Ovary (tissue), 10 donors: ENCODE measurements at places on chromosomes 16 and 17. TPM values are rescaled to one million over a fixed set of nuclear protein-coding genes. Genes with fewer than 3 reads are reported as not detected.
A peak's percentile ranks its signal among the peaks of the same experiment; 100 is the strongest.

DNA sequence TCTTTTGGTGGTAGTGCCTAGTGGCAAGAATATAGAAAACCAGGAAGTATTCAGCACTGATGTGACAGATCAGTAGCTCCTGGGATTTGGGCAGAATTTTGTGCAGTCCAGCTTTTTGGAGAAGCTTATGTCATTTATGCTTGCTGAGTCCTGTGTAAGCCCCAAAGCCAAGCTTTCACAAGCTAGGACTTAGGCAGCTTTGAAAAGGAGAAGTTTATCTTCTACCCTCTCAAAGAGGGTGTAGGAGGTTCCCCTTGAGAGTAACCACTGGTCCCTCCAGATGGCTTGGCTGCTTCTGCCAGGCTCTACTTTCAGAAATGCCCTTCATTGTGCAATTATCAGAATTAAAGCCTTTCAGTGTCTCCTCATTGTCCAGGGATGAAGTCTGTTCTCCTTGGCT is 78.8 kb downstream of the CES1 start:
- H3K27ac ChIP-seq, result no peak overlapping the region
- H3K4me3 ChIP-seq, result no peak overlapping the region
- no peak for DNase-seq
- no peaks in the 10 kb centered on the region for H3K36me3 ChIP-seq
- H3K27me3 ChIP-seq, result no peaks in the 10 kb centered on the region

DNA sequence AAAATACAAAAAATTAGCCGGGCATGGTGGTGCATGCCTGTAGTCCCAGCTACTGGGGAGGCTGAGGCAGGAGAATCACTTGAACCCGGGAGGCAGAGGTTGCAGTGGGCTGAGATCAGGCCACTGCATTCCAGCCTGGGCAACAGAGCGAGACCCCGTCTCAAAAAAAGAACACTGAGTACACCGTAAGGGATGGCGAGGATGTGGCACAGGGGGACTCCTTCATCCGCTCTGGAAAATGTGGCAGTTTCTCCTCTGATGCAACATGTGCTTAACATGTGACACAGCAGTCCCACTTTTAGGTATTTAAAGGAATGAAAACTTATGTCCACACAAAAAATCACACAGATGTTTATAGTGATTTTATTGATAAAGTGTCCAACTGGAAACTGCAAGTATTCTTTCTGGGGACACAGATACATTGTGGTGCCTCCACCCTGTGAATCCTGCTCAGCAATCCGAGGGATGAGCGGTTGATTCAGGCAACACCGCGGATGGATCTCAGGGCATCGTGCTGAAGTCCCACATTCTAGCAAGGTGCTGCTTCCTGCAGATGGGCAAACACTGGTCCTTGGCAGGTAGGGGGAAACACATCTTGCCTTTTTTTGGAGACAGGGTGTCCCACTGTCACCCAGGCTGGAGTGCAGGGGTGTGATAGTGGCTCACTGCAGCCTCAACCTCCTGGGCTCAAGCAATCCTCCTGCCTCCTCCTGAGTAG is 3.5 kb upstream of the C16orf95 start:
- H3K27ac ChIP-seq, result no peak overlapping the region
- H3K4me3 ChIP-seq, result no peak overlapping the region
- H3K4me1 ChIP-seq, result peaks cover 4% of the 10 kb centered on the region
- H3K36me3 ChIP-seq, result no peaks in the 10 kb centered on the region
- DNase-seq, result no peak

- H3K36me3 ChIP-seq, result no peaks in the 10 kb centered on the region
- H3K4me3 ChIP-seq, result no peak overlapping the region
- H3K27ac ChIP-seq, result no peak overlapping the region
- H3K27me3 ChIP-seq, result no peaks in the 10 kb centered on the region
Observed at GRCh38 chr17:28878981-28879380, 18.6 kb downstream of the FLOT2 start.

DNA sequence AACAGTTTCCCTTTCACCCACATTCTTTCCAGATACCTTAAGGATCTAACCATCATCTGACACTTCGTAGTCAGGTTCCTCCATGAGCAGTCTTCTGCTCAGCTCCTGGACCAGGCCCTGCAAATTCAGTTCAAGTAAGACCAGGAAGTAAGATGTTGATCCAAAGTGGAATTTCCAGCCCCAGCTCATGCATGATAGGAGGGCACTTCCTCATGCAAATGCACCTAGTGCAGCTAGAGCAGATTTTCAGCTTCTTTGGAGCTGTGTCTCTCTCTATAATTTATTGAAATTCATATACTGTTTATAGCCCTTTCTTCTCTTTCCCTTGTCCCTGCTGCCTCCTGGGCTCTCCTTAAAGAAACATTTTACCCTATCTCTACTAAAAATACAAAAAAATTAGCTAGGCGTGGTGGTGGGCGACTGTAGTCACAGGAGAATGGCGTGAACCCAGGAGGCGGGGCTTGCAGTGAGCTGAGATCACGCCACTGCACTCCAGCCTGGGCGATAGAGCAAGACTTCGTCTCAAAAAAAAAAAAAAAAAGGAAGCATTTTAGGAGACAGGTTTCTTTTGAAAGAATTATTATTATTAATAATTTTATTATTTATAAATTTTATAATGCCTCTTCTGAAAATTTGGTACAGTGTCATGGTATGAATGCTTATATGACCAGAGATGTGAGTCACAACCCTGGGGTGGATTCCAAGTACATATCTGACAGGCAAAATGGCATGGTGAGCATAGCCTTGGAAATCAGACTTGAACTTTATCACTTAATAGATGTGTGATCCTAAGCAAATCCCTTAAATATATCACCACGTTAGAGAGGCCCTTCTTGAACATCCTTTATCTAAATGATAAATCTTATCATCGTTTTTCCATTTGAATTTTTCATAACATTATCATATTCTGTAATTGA is 94.3 kb downstream of the SSH2 start:
- no peak overlapping the region for H3K27ac ChIP-seq
- H3K4me1 ChIP-seq, result no peaks in the 10 kb centered on the region
- H3K4me3 ChIP-seq, result no peak overlapping the region
- no peak for DNase-seq

DNA sequence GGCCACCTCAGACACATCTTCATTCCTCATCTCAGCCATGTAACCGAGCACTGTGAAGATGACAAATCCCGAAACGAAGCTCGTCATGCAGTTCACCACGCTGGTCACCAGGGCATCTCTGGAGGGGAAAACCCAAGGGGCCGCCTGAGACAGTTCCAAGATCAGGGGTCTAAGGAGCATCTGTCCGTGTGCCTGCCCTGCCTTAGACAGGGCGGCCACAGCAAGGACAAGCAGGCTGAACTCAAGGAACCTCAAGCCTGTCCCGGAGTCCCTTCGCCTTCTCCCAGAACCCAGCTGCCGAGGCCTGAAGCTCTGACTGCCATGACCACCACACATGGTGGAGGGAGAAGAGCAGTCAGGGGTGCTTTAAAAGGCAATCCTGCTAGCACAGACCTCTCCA is 22.7 kb downstream of the SLC6A4 start:
- H3K27me3 ChIP-seq, result no peaks in the 10 kb centered on the region
- no peaks in the 10 kb centered on the region for H3K36me3 ChIP-seq
- no peaks in the 10 kb centered on the region for H3K4me1 ChIP-seq

CPHXL2 gene
- not detected for total RNA-seq

HS3ST4 gene
- total RNA-seq, result not detected

- no peaks in the 10 kb centered on the region for H3K4me1 ChIP-seq
- H3K36me3 ChIP-seq, result no peaks in the 10 kb centered on the region
- no peak overlapping the region for H3K4me3 ChIP-seq
- H3K27me3 ChIP-seq, result no peaks in the 10 kb centered on the region
Observed at GRCh38 chr17:40179923-40180659, 2.8 kb downstream of the RAPGEFL1 start.

DNA sequence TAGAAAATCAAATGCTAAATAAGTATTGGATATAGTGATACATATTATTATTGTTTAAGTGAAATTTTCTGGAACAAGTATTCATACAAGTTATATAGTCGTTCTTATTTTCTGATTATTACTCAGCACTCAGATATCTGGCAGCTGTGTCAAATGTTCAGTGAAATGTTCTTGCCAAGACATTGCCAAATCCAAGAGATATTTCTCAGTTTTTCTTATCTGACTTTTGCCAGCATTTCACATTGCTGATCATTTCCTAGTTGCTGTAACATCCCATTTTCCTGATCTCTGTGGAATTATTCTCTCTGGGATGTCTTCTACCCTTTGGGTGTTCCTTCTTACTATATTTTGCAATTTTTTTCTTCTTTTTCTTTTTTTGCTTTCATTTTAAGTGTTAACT is 262.3 kb downstream of the KIF2B start:
- no peaks in the 10 kb centered on the region for H3K27me3 ChIP-seq
- H3K36me3 ChIP-seq, result no peaks in the 10 kb centered on the region
- DNase-seq, result no peak

MEOX1 gene
- total RNA-seq, result 0.24 TPM

DNA sequence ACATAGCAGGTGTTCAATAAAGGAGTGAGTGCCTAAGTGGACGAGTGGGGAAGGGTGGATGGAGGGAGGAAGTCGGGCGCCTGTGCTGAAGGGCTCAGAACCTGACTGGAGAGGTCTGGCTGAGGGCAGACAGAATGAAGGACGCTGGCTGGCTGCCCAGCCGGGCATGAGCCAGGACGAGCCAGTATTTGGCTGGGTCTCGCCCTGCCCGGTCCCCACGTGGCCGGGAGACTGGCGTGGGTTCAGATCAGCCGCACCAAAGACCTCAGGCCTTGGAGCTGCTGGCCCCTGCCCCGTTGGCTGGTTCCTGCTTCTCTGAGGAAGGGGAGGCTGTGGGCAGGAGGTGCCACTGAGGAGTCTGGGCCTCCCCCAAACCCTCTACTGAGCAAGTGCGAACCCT is 79.8 kb downstream of the ENGASE start:
- DNase-seq, result no peak
- H3K27ac ChIP-seq, result no peak overlapping the region
- no peaks in the 10 kb centered on the region for H3K4me1 ChIP-seq
- H3K36me3 ChIP-seq, result no peaks in the 10 kb centered on the region
- no peak overlapping the region for H3K4me3 ChIP-seq
- no peaks in the 10 kb centered on the region for H3K27me3 ChIP-seq

GRCh38 chr17:80539022-80539641 is 5.5 kb upstream of the RPTOR start:
- DNase-seq, result no peak
- no peaks in the 10 kb centered on the region for H3K27me3 ChIP-seq
- no peak overlapping the region for H3K27ac ChIP-seq
- H3K36me3 ChIP-seq, result no peaks in the 10 kb centered on the region
- no peaks in the 10 kb centered on the region for H3K4me1 ChIP-seq
- no peak overlapping the region for H3K4me3 ChIP-seq

SLFN14 gene
- not detected for total RNA-seq

DNA sequence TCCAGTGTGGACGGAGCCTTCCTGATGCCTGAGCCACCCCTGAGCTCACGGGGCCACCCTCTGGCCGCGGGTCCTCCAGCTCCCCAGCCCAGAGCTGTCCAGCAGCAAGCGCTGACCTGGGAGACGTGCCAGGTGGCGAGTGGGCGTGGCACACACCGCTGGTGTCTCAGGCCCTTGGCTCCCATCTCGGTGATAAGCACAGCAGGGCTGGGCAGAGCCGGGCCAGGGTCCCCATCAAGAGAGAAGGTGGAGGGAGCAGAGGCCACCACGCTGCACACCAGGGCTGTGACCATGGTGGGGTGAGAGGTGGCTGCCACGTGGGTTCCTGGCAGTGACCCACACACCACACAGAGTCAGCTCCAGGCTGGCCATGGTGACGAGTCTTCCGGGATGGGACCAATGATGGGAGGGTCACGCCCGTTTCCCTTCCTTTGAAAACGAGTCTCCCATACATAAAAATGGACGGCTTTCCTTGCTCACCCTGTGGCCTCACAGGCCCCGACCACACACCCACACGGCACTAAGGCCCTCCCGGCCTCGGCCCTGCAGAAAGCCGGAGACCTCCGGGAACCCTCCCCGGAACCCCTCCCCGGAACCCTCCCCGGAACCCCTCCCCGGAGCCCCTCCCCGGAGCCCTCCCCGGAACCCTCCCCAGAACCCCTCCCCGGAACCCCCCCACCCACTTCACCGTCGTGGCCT is 16.8 kb downstream of the UTS2R start:
- peak; percentile 59 for DNase-seq
- H3K27ac ChIP-seq, result no peak overlapping the region
- no peak overlapping the region for H3K4me3 ChIP-seq
- no peaks in the 10 kb centered on the region for H3K36me3 ChIP-seq
- H3K4me1 ChIP-seq, result no peaks in the 10 kb centered on the region

DNA sequence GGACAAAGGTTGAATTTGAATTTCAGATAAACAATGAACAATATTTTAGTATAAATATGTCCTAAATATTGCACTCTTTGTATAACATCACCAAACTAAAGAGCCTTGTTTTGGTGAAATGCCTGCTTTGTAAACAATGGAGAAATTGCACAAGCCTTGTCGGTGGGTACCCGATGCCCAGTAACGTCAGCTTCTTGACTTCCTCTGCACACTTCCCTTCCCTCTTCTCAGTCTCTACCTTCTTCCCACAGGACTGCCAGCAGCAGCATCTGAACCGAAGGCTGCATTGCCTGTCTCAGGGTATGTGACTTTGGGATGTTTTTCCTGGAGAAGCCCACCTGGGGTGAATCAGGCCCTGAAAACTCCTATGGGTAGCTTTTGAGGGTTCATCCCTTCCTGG is 113.9 kb downstream of the UTP18 start:
- no peaks in the 10 kb centered on the region for H3K27me3 ChIP-seq
- H3K4me1 ChIP-seq, result peaks cover 2% of the 10 kb centered on the region
- H3K4me3 ChIP-seq, result no peak overlapping the region
- DNase-seq, result no peak

- DNase-seq, result no peak
- no peak overlapping the region for H3K4me3 ChIP-seq
- no peaks in the 10 kb centered on the region for H3K4me1 ChIP-seq
- H3K27ac ChIP-seq, result no peak overlapping the region
Observed at GRCh38 chr16:69784586-69784985, 22.5 kb downstream of the WWP2 start.

CETP gene
- total RNA-seq, result not detected

RAB37 gene
- total RNA-seq, result 0.47 TPM

DNA sequence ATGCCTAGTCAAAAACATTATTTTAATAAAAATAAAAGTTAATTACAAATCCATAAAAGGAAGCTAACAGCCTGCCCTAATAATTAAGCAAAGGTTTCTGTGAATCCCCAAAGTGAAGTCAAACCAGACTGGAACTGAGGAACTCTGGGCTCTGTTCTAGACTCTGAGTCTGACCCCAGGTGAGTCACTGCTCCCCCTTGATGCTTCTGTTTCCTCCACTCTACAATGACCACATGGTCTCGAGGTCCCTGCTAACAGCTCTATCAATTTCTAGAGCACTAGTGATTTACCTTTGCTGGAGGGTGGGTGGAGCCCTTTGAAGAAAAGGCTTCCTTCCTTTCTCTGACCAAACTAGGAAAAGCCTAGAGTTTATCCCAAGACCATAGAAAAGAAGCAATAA is 32.4 kb downstream of the XPO6 start:
- no peak for DNase-seq
- H3K27ac ChIP-seq, result no peak overlapping the region
- H3K4me1 ChIP-seq, result peaks cover 17% of the 10 kb centered on the region
- H3K27me3 ChIP-seq, result no peaks in the 10 kb centered on the region

DNA sequence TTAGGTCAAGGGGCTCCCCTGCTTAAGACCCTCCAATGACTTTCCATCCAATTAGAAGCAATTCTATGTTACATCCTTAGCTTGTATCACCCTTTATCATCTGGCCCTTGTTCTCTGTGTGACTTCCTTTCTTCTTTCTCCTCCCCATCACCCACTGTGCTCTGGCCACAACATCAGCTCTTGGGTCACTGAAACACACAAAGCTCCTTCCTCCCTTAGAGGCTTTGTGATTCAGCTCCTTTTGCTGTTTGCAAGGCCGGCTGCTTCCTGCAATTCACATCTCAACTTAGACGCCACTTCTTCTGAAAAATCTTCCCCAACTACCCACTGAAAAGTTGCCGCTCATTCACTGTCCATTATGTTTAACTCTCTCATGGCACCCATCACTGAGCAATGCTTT is 130.9 kb upstream of the CACNG3 start:
- no peak overlapping the region for H3K27ac ChIP-seq
- no peak for DNase-seq
- H3K27me3 ChIP-seq, result no peaks in the 10 kb centered on the region
- no peaks in the 10 kb centered on the region for H3K36me3 ChIP-seq
